Cardiac muscle cell (in vitro differentiated cells and primary cell): ENCODE measurements at places on chromosomes 7 and 10. TPM values are rescaled to one million over a fixed set of nuclear protein-coding genes. Genes with fewer than 3 reads are reported as not detected.

The HOXA10 gene
- not detected in 2 replicates for total RNA-seq

The HOXA1 gene
- total RNA-seq, result 0.42 and 0.85 TPM in 2 replicates

GRCh38 chr7:16419859-16420258 is 1.5 kb downstream of the CRPPA start:
- peak overlapping the region; percentile 98 for H3K27ac ChIP-seq
- peak overlapping the region; percentile 43 for H3K4me3 ChIP-seq
- no peaks in the 10 kb centered on the region for H3K27me3 ChIP-seq
- no peaks in the 10 kb centered on the region for H3K36me3 ChIP-seq
- DNase-seq, result no peak

- no peaks in the 10 kb centered on the region for H3K27me3 ChIP-seq
- no peak for DNase-seq
- no peaks in the 10 kb centered on the region for H3K36me3 ChIP-seq
- H3K4me3 ChIP-seq, result no peak overlapping the region
Measured at GRCh38 chr10:69673521-69673920, 43.5 kb downstream of the FAM241B start.

GRCh38 chr7:70710651-70711050 is 421.3 kb upstream of the GALNT17 start:
- H3K4me1 ChIP-seq, result peaks cover 42% of the 10 kb centered on the region
- no peak overlapping the region for H3K4me3 ChIP-seq
- no peaks in the 10 kb centered on the region for H3K36me3 ChIP-seq
- DNase-seq, result no peak
- H3K27ac ChIP-seq, result peak overlapping the region; percentile 57

DNA sequence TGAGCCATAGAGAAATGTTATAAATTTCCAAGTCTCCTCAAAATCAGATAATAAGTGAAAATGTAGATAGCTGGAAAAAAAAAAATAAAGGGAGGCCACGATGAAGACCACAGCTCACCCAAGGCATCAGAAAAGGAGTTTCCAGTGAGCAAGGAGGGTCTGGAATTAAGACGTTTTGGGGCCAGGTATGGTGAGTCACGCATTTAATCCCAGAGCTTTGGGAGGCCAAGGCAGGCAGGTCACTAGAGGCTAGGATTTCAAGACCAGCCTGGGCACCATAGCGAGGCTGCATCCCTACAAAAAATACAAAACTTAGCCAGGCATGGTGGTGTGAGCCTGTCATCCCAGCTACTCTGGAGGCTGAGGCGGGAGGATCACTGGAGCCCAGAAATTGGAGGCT is 65.5 kb downstream of the ASB13 start:
- no peaks in the 10 kb centered on the region for H3K36me3 ChIP-seq
- H3K4me3 ChIP-seq, result no peak overlapping the region
- no peaks in the 10 kb centered on the region for H3K27me3 ChIP-seq
- no peak for DNase-seq

- H3K27ac ChIP-seq, result no peak overlapping the region
- DNase-seq, result no peak
- no peak overlapping the region for H3K4me3 ChIP-seq
- no peaks in the 10 kb centered on the region for H3K36me3 ChIP-seq
- H3K27me3 ChIP-seq, result no peaks in the 10 kb centered on the region
Measured at GRCh38 chr10:35705671-35706070, 63.6 kb upstream of the FZD8 start.
